ENCODE measurements at places on chromosomes 5 and 9.

DNA sequence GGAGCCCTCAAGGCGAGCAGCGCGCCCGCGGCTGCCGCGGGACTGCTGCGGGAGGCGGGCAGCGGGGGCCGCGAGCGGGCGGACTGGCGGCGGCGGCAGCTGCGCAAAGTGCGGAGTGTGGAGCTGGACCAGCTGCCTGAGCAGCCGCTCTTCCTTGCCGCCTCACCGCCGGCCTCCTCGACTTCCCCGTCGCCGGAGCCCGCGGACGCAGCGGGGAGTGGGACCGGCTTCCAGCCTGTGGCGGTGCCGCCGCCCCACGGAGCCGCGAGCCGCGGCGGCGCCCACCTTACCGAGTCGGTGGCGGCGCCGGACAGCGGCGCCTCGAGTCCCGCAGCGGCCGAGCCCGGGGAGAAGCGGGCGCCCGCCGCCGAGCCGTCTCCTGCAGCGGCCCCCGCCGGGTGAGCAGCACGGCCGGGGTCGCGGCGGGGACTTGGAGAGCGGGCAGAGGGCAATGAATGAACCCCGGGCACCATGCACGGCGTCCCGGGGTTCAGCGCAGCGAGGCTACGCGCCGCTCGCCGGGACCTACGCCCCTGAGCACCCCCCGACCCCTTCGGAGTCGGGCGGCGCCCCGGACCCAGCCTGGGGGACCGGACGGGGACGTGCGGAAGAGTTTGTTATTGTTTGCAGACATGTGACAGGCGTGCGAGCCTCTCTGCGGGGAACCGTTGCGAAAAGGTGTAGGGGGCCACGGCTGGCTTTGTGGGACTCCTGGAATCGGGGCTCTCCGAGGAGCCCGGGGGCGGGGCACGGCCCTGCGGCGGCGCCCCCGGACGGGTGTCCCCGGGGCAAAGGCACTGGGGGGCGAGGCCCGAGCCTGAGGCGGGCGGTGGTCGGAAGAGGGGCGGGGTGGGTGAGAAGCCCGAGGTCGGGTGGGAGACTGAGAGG lies 553 bp downstream of the MAP3K1 start:
- DNase-seq: peak; percentile 49

GRCh38 chr5:1481266-1481958 lies 36.2 kb upstream of the SLC6A3 start:
- no peak for DNase-seq

- no peak for DNase-seq
Measured at GRCh38 chr9:20112205-20112783, 323.5 kb upstream of the SLC24A2 start.

DNA sequence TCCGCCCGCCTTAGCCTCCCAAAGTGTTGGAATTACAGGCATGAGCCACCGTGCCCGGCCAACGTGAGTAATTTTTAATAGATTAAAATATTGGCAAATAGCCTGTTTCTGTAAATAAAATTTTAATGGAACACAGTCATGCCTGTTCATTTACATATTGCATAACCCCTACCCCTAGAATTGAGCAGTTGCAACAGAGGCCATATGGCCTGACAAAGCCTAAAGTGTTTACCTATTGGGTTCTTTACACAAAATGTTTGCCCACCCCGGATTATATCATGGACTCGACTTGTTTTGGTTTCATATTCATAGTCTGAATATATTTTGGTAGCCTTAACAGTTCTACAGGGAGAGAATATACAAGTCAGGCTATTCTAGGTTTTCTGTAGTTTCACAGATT lies 5.3 kb downstream of the NSA2 start:
- no peak for DNase-seq

DNA sequence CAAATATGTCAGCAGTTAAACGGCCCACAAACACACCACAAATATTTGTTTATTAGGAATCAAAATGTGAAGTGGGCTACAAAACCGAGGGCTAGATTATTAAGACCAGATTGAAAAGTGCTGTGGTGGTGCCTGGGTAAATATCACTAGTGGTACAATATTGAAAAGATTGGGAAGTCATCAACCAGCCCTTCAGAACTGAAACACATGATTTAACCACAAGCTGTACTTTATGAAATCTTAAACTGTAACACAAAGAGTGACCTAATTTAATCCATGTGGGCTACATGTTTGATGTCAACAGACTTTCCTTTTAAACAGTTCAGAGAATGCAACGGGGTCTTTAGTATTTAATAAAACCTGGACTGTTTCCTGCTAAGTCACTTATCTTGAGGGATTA lies 182.3 kb downstream of the SPATA31D1 start:
- DNase-seq: no peak

- no peak for DNase-seq
Measured at GRCh38 chr5:152084476-152084875, 159.8 kb upstream of the GLRA1 start.

DNA sequence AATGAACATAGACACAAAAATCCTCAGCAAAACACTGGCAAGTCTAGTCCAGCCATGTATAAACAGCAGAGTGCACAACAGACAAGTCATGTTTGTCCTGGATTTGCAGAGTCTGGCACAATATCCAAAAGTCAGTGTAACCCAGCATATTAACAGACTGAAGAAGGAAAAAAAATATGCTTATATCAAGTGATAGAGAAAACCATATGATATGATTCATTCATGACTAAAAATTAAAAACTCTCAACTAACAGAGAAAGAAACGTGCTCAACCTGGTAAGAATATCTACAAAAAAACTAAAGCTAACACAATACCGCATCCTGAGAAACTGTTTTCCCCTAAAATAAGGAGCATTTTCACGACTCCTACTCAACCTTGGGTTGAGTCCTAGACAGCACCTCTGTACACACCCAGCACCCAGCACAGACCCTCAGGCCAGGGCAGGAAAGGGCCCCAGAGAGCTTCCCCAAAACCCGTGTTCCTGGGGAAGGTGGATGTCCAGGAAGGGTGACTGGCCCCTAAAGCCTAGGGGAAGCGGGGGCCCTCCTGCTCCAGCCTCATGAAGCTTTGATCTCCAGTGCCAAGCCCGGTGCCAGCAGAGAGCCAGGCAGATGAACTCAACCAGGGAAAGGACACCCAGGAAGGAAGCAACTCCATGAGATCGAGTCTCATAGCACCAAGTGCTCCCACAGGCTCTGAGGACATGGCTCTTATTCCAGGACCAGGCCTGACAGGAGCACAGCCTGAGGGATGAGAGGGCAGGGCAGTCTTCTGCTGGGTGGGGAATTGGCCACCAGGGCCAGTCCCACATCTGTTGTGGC lies 38.9 kb downstream of the ADAMTS2 start:
- no peak for DNase-seq
